ENCODE measurements at places on chromosomes 1 and 21. TPM values are rescaled to one million over a fixed set of nuclear protein-coding genes. Genes with fewer than 3 reads are reported as not detected.
A peak's percentile ranks its signal among the peaks of the same experiment; 100 is the strongest.

ADAM30 gene
- not detected for total RNA-seq

MIXL1 gene
- total RNA-seq, result not detected

RAP1GAP gene
- total RNA-seq, result 12.3 TPM

INTS11 gene
- 80.6 TPM for total RNA-seq

LCE3E gene
- total RNA-seq, result not detected

KIF26B gene
- 19.8 TPM for total RNA-seq

CDC42BPA gene
- 40.9 TPM for total RNA-seq

DNA sequence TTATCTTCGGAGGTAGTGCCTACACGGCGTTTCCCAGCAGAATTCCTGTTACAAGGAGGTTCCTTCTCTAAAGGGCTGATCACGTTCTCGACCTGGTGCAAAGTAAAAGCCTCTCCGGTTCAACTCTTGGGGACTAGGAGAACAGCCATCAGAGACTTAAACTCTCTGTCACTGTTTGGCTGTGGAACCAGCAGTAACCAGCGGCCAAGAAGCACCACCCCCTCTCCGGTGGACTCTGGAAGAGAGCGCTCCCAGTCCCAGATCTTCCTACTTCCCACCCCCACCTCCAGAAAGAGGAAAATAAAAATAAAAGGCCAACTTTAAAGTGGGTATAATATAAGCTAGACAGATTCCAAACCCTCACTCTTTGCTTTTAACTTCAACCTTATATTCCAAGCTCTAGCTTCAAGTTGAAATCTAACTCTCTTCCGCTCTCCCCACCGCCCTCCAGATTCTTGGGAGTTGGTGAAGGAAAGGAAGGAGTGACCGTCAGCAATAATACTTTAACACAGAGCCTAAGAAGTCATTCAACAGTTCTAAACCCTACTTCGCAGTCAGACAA, 2.9 kb downstream of the BRINP3 start:
- peak overlapping the region; percentile 28 for H3K4me3 ChIP-seq
- peak overlapping the region; percentile 75 for H3K27ac ChIP-seq
- H3K27me3 ChIP-seq, result peaks cover 26% of the 10 kb centered on the region
- peak; percentile 39 for DNase-seq

- no peak overlapping the region for H3K27ac ChIP-seq
- no peak overlapping the region for H3K4me3 ChIP-seq
Measured at GRCh38 chr21:46207006-46207919, 21.3 kb downstream of the LSS start.

- DNase-seq, result no peak
- H3K27ac ChIP-seq, result no peak overlapping the region
- no peaks in the 10 kb centered on the region for H3K27me3 ChIP-seq
Measured at GRCh38 chr1:115412286-115412685, 74.2 kb upstream of the NGF start.

- no peak overlapping the region for H3K4me3 ChIP-seq
- no peaks in the 10 kb centered on the region for H3K36me3 ChIP-seq
- no peak overlapping the region for H3K27ac ChIP-seq
Measured at GRCh38 chr1:166350490-166350889, 183.7 kb upstream of the FAM78B start.

- DNase-seq, result peak; percentile 92
- peaks cover 45% of the 10 kb centered on the region for H3K4me1 ChIP-seq
- H3K27me3 ChIP-seq, result no peaks in the 10 kb centered on the region
- H3K4me3 ChIP-seq, result no peak overlapping the region
- H3K36me3 ChIP-seq, result no peaks in the 10 kb centered on the region
Measured at GRCh38 chr21:45294509-45295291, 7.0 kb upstream of the POFUT2 start.

GRCh38 chr21:31254131-31254530, 89.9 kb downstream of the TIAM1 start:
- H3K4me1 ChIP-seq, result no peaks in the 10 kb centered on the region
- no peak for DNase-seq
- H3K4me3 ChIP-seq, result no peak overlapping the region
- no peak overlapping the region for H3K27ac ChIP-seq
- H3K27me3 ChIP-seq, result no peaks in the 10 kb centered on the region

- H3K27me3 ChIP-seq, result no peaks in the 10 kb centered on the region
- no peak for DNase-seq
- H3K36me3 ChIP-seq, result no peaks in the 10 kb centered on the region
Measured at GRCh38 chr1:75171876-75172275, 37.7 kb downstream of the LHX8 start.

DNA sequence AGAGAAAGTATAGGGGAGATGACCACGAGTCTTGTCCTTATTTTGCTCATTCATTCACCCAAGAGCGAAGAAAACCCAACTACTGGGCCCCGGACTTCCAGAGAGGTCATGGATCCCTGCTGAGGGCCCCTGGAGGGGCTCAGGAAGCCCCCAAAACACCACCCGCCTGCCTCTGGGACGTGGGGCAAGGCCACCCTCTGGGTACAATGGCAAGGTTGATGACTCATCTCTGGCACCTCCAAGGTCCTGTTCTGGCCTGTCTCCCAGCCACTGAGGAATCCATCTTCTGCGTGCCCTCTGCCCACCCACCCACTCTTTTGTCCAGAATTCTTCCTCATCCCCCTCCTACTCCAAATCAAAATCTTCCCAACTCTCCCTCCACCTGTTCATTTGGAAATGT, 21.3 kb upstream of the PRDM15 start:
- no peak overlapping the region for H3K27ac ChIP-seq
- peaks cover 9% of the 10 kb centered on the region for H3K4me1 ChIP-seq
- no peak overlapping the region for H3K4me3 ChIP-seq
- no peaks in the 10 kb centered on the region for H3K27me3 ChIP-seq

DNA sequence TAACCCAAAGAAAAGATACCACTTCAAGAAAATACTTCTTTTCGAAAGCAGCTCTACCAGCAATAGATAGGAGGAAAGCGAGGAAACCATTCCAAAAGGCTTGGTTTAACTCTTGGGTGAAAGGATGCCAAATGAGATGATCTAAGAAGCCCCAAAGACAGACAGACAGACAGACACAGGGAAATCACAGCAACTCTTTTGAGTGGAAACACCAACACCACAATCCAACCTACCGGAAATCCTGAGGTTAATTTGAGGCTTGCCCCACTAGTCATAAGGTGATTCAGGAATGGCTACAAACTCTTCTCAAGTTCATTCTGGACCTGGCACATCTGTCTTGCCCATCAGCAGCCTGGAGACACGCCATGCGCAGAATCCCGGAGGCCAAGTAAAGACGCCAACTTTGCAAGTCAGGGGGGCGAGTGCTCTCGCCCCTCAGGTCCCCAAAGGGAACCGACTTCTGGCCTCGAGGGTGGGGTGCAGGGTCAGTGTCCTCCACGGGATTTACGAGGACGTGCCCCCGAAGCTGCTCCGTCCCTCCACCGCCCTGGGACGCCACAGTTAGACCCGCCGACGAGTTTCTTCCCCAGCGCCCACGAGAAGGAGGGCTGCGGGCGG, 778 bp downstream of the EVI5 start:
- peak; percentile 42 for DNase-seq
- H3K4me1 ChIP-seq, result peaks cover 5% of the 10 kb centered on the region
- H3K4me3 ChIP-seq, result peak overlapping the region; percentile 72
- peak overlapping the region; percentile 98 for H3K27ac ChIP-seq

DNA sequence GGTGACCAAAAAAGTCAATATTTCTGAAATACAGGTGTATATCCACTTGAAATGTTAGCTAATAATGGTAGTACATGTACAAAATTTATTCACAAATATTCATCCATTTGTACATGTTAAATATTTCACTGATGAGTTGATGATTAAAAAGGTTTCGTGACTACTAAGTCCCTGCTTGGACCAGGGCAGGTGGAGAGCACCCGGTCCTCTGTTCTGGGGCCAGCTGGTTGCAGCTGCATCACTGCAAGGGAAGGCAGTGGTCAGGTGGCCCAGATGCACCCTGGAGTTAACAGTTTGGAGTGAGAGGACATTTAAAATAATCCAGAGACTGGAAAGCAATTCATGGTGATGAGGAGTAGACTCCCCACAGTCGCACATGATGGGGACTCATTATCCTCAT, 141.2 kb downstream of the ZBTB18 start:
- no peaks in the 10 kb centered on the region for H3K27me3 ChIP-seq
- no peak for DNase-seq
- H3K4me1 ChIP-seq, result no peaks in the 10 kb centered on the region
- H3K4me3 ChIP-seq, result no peak overlapping the region
- no peak overlapping the region for H3K27ac ChIP-seq
- H3K36me3 ChIP-seq, result no peaks in the 10 kb centered on the region

- H3K4me3 ChIP-seq, result no peak overlapping the region
- H3K27ac ChIP-seq, result no peak overlapping the region
- H3K36me3 ChIP-seq, result no peaks in the 10 kb centered on the region
- DNase-seq, result no peak
- H3K27me3 ChIP-seq, result no peaks in the 10 kb centered on the region
Measured at GRCh38 chr1:180250883-180251509, 20.9 kb downstream of the LHX4 start.

DNA sequence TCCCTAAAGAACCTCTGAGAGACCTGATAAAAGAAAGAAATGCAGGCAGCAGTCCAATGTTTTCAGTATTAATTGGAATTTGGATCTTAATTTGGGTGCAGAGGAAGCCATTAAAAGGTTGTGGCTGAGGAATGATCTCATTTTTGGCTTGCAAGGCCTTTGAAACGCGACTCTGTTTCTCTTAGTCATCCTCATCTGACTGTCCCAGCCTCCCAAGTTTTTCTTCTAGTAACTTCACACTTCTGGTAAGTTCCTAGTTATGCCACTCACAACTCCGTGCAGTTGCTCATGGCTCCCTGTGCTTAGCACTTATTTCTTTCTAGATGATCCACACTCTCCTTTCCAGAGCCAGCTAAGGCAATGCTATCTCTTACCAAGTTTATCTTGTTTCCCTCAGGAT, 147.4 kb upstream of the USP24 start:
- H3K4me1 ChIP-seq, result no peaks in the 10 kb centered on the region
- no peak overlapping the region for H3K4me3 ChIP-seq
- no peaks in the 10 kb centered on the region for H3K27me3 ChIP-seq
- DNase-seq, result no peak
- no peak overlapping the region for H3K27ac ChIP-seq
- no peaks in the 10 kb centered on the region for H3K36me3 ChIP-seq

DNA sequence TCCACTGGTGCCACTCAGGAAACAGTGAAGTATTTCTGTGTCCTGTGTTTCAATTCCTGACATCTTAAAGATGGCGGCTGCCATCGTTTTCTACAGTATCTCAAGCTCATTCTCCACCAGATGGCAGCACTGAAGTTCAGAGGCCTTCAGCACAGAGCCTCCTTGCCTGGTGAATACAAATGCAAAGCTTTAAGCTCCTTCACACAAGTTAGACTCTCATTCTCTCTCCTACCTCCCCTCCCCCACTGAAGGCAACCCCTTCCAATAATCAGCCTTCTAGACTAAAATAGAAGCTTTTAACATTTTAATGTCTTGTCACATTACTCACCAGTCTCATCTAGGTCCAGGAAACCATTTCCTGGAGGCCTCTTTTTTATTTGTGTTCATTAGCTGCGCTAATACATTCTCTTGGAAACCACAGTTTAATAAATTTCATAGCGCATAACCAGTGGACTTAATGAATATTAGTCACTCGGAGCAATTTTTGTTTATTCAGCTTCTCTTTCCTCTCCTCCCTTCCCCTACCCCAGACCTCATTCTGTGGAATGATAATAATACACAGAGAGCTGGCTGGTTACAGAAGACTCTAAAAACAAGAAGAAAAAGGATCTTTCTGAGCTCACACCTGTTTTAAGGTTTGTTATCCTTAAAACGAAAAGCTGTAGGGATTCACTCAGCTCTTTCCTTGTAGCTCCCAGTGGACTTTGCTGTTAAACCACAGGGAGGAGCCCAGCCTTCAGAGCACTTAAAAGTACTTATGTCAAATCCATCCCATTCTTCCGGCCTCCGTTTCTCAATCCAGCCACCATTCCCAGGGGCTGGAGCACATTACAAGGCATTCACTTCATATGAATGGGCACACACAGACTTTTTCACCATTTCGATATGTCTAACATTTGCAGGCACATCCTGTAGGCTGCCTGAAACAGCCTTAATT, 384.9 kb downstream of the HLX start:
- H3K27ac ChIP-seq, result no peak overlapping the region
- H3K27me3 ChIP-seq, result no peaks in the 10 kb centered on the region
- no peak overlapping the region for H3K4me3 ChIP-seq
- H3K4me1 ChIP-seq, result no peaks in the 10 kb centered on the region
- peak; percentile 81 for DNase-seq
